RCC 7860 (cell line): ENCODE measurements at places on chromosomes 6 and 20.

DNA sequence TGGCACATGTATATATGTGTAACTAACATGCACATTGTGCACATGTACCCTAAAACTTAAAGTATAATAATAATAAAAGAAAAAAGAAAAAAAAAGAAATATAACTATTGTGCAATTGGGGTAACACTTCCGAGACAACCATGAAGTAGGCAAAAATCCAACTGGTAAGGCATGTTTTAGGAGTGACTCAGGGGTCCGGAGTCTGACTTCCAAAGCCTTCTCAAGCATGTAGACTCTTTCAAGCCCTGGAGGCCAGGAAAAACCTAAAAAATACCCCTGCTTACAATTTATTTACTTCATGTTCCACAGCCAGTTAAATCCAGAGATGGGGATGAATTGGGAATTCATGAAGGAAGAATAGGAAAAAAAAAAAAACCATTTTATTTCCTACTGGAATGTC, 161.3 kb upstream of the PHACTR1 start:
- DNase-seq: no peak

DNA sequence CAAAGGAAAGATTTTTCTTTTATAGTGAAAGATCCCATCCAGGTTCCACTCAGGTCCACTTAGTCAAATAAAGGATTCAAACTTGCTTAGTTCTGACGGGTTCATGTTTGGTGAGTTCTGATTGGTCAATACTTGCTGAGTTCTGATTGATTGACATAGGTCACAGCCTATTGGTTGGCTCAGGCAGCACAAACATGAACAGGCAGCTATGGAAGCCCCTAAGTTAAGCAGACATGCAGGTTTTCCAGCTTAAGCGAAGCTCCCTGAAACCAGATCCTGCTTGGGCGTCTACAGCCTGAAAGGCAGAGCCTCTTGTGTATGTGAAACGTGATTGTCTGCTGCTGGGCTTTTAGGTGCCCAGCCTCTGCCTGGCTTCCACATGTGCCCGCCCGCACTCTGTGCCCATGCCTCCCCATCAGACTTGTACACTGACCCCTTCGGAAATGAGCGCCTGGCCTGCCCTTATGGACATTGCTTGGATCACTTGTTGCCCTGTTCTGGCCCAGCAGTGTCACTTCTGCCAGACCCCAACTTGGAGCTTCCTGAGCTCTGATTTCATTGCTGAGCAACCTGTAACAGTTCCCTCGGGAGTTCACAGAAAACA, 45.4 kb upstream of the ECI2 start:
- DNase-seq: no peak

DNA sequence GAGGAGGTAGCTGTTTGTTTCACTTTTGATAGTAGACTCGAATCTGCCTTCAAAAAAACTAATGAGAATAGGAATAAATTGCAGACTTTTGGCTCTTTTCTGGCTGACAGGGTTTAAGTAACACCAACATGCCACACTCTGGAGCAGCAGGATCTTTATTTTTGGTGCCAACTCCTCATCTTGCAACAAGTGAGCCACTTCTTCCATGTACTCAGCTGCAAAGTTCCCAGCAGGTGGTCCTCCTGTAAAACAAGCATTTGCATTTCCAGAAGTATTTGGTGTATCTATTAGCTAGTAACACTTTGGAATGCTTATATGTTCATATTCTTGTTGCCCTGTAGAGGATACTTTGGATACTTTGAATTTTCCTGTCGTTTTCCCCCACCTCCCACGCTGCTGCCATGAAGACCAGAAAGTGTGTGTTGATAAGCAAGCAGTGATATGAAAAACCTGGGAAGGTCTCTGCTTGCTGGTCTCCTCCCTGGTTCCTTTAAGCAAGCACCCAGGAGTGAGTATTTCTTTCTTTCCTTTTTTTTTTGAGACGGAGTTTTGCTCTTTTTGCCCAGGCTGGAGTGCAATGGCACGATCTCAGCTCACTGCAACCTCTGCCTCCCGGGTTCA, 1.0 kb downstream of the ARMH2 start:
- no peak for DNase-seq

DNA sequence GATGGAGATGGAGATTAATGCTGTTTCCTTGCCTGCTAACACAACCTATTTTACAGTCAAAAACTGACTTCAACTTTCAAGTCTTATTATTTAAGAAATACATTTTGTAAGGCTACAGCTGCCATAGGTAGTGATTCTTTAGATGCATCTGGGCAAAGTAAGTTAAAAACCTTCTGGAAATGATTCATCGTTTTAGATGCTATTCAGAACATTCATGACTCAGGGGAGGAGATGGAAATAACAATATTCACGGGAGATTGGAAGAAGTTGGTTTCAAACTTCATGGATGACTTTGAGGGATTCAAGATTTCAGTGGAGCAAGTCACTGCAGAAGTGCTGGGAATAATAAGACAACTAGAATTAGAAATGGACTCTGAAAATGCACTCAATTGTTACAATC, 174.9 kb upstream of the GGTLC1 start:
- no peak for DNase-seq

GRCh38 chr20:62804021-62804626, 511 bp upstream of the OGFR start:
- no peak for DNase-seq

- DNase-seq: no peak
These were observed 110.3 kb upstream of the TNFAIP3 start for GRCh38 chr6:137756788-137757187.

GRCh38 chr6:15511248-15512125, 151.3 kb downstream of the DTNBP1 start:
- DNase-seq: no peak

DNA sequence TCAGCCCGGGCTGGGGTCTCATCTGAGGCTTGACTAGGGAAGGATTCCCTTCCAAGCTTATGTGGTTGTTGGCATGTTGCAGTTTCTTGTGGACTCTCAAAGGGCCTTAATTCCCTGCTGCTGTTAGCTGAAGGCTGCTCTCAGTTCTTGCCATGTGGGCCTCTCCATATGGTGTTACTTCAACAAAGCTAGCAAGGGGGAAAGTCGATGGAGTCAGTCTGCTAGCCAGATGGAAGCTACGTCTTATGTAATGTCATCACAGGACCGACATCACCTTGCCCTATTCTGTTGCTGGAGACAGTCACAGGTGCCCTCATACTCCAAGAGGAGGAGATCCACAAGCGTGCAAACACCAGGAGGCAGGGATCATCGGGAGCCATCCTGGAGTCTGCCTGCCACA, 43.3 kb upstream of the ARMC2 start:
- no peak for DNase-seq

DNA sequence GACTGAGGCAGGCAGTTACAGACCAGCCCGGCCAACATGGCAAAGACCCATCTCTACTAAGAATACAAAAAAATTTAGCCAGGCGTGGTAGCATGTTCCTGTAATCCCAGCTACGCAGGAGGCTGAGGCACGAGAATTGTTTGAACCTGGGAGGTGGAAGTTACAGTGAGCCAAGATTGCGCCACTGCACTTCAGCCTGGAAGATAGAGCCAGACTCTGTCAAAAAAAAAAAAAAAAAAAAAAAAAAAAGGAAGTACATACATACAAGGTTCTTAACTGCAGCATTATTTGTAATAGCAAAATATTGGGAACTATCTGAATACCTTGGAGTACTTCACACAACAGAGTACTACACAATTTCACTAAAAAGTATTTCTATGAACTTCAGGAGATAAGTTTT, 183.5 kb upstream of the OLIG3 start:
- DNase-seq: no peak

- no peak for DNase-seq
These were observed 70.9 kb downstream of the UST start for GRCh38 chr6:148817689-148818088.

- DNase-seq: no peak
These were observed 104.6 kb downstream of the TFAP2A start for GRCh38 chr6:10310330-10310653.

GRCh38 chr6:133248241-133249001, 7.3 kb downstream of the EYA4 start:
- no peak for DNase-seq

GRCh38 chr6:147057705-147058342, 146.4 kb upstream of the STXBP5 start:
- no peak for DNase-seq

GRCh38 chr20:7291946-7292345, 524.5 kb downstream of the BMP2 start:
- no peak for DNase-seq

DNA sequence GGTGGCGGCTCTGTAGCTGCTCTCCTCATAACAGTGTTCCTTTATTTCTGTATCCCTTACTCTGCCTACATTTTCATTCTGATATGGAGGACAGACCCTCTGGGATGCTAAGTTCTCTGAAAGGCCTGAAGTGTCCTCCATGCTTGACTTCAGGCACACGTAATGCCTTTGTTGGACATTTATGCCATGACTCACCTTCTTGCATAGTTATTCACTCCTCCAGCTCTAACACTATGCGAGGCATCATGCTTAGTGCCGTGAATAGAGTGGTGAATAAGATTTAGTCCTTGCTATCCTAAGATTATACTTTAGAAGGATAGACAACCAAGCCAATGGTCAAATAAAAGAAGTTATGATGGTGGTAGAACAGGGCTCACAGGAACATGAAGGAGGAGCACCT, 760.9 kb upstream of the FLRT3 start:
- no peak for DNase-seq

GRCh38 chr20:43161716-43162115, 28.0 kb downstream of the PTPRT start:
- no peak for DNase-seq

DNA sequence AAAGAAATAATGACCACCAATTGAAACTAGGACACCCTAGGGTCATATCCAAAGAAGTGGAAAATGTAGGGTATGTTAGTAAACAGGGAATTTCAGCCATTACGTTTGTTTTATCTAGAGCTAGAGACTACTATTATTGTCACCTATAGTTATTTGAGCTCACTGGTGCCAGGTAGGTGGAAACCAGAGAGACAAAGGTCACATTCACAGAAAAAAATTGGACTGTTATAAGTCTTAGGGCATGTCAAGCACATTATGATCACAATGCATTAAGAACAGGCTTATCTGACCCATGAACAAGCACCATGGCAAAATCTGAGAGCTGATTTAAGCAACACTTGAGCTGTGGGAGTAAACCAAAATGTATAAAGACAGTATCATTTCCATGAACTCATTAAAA, 530.1 kb upstream of the CITED2 start:
- DNase-seq: no peak

DNA sequence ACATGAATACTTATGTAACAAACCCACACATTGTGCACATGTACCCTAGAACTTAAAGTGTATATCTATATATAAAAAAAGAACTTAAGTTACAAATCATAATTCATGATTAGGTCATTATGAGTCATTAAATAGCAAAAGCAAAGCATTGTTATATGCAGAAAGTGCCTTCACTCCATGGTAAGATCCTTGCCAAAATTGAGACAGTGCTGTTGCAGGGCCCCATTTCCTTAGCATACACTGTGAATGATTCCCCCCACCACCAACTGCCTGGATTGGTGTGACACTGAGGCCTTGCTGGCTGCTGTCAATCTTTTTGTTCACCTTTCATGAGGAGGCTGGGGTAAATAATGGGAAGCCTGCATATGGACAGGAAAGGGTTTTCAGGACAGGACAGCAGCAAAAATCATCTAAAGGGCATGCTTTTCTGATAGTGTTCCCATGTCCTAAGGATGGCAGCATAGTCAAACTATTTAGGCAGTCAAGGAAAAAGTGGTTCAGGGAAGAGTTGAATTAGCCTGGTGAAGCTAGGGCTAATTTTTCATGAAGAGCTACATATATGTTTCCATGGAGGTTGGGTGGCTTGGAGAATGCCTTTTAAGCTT, 188.2 kb upstream of the ASCC3 start:
- no peak for DNase-seq

GRCh38 chr6:41546475-41546865, 289 bp downstream of the FOXP4 start:
- no peak for DNase-seq

- no peak for DNase-seq
These were observed 12.8 kb upstream of the DTNBP1 start for GRCh38 chr6:15675536-15676220.

DNA sequence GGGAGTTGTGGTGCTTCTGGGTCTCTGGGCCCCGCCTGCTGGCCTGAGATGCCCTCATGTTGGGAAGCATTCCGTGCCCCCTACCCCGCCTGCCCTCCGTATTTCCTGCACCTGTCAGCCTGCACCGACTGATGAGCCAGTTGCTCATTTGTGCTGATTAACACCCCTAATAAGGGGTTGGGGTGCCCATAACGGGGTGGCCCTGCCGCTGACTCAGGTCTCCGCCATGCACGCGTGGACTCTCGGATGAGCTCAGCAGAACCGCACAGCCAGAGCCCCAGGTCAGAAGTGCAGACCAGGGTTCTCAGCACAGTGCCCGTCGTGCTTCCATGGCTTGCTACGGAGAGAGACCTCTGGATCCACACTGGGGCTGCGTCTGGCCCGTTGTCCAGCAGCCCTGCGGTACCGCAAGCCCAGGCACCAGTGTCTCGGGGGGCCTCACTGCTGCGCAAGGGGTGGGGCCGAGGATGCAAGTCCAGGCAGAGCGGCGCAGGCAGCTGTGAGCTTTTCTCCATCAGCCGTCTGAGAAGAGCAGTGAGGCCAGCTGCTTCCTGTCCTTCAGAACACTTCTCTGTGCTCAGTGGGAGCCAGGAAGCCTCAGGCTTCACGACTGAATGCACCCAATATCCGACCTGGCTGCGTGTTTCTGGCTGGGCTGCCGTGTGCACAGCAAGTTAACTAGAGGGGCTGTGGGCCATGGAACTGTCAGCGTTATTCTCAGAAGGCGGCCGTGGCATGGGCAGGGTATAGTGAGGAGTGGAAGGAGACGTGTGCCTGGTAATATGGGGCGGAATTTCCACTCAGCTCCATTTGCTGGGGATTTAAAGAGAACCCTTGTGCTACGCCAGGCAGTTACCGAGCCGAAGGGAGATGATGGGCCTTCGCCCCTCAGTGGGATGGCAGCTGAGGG, 18.6 kb downstream of the MTG2 start:
- DNase-seq: no peak

GRCh38 chr6:63527658-63528514, 44.4 kb upstream of the LOC128125822 start:
- DNase-seq: peak; percentile 95

DNA sequence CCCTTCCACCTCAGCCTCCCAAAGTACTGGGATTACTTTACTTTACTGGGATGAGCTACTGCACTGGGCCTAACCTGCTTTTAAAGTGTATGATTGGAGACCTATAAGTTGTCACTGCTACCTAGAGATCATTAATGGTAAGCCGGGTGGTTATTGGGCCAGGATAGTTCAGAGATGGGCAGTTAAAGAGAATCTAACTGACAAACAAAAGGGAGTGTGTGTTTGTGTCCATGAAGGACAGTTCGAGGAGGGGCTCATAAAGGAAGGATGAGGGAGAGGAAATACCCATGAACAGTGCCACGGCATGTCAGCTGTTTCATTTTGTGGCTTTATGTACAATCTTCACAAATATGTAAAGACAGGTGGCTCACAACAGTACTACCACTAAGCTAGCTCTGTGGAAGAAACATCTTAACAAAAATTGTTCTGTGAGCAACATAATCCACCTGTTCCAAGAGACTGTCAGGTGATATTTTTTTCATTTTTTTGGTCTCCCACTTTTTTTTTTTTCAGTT, 69.7 kb upstream of the FAM8A1 start:
- no peak for DNase-seq

GRCh38 chr6:45717027-45717426, 298.6 kb downstream of the CLIC5 start:
- no peak for DNase-seq
